ENCODE measurements at places on chromosomes 2 and 18. TPM values are rescaled to one million over a fixed set of nuclear protein-coding genes. Genes with fewer than 3 reads are reported as not detected.

Gene SNORC
- total RNA-seq: 1.3 TPM

Gene KHK
- total RNA-seq: 1.7 TPM

Gene ABCA12
- 16.2 TPM for total RNA-seq

Gene TMEFF2
- total RNA-seq: under 0.01 TPM

Gene UGT1A10
- total RNA-seq: not detected

Gene FBLN7
- 0.96 TPM for total RNA-seq

Gene HK2
- total RNA-seq: 50.5 TPM

Gene EHD3
- 2.7 TPM for total RNA-seq

Gene SLC4A3
- 5.3 TPM for total RNA-seq

Gene IL36RN
- 8.4 TPM for total RNA-seq

Gene MSTN
- total RNA-seq: not detected

Gene ACTR3
- 178 TPM for total RNA-seq

Gene ANKZF1
- 55.6 TPM for total RNA-seq

Gene CFC1B
- not detected for total RNA-seq

Gene HAAO
- total RNA-seq: not detected

Gene TM4SF20
- not detected for total RNA-seq

Gene GRB14
- 5.3 TPM for total RNA-seq
